Inflammatory macrophage treated with lipopolysaccharide for 1 hour (primary cell): ENCODE measurements at places on chromosomes 1 and 21.

DNA sequence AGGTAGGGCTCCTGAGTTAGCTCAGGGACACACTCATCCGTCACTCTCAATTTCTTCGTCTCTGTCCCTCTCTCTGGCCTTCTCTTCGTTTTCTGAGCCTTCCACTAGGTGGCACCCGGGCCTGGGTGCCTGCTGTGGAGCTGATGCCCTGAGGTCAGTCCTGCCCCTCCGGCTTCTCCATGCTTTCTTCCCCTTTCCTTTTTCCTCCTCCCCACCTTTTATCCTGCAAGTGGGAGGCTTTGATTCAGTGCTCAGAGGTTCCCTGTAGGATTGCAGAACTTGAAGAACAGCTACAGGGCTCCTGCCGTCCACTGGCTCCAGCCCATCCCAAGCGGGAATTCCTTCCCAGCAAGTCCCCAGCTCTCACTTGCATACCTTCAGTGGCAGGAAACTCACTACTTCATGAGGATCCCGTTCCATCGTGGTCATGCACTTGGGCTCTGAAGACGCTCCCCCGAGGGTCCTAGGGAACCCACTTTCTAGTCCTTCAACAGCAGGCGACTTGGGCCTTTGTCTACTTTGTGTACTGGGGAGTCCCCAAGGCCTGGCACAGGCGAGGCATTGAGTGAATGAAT is 45.6 kb downstream of the SRRM1 start:
- DNase-seq, result peak; percentile 72

DNA sequence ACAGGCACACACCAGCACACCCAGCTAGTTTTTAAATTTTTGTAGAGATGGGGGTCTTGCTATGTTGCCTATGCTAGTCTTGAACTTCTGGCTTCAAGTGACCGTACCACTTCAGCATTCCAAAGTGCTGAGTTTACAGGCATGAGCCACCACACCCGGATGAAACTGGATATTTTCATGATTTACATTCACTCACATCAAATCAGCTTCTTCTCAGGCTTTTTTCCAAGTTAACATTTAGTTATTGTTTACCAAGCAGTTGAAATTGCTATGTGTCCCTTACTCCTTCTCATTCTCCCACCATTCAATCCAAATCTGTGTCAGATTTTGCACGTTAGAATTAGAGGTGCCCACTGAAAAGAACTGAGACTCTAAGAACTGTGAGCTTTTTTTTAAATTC is 18.4 kb downstream of the RIT1 start:
- DNase-seq, result no peak

GRCh38 chr21:18831942-18832676 is 428.5 kb upstream of the TMPRSS15 start:
- no peak for DNase-seq

GRCh38 chr1:89603651-89604413 is 29.1 kb upstream of the LRRC8C start:
- DNase-seq, result no peak

DNA sequence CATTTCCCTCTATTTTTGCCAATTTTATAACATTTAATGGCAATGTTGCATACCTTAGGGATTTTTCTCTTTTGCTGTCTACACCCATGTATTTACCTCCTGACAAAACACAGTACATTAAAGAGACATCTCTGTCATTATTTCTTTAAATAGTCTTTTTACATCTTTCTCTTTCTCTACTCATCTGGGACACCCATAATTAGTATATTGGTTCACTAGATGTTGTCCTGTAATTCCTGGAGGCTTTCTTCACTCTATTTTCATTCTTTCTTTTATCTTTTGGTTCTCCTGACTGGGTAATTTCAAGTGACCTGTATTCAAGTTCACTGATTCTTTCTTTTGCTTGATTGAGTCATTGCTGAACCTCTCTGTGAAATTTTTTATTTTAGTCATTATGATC is 74.3 kb downstream of the FCRL5 start:
- no peak for DNase-seq

GRCh38 chr1:70486676-70487458 is 75.8 kb downstream of the CTH start:
- DNase-seq, result no peak

DNA sequence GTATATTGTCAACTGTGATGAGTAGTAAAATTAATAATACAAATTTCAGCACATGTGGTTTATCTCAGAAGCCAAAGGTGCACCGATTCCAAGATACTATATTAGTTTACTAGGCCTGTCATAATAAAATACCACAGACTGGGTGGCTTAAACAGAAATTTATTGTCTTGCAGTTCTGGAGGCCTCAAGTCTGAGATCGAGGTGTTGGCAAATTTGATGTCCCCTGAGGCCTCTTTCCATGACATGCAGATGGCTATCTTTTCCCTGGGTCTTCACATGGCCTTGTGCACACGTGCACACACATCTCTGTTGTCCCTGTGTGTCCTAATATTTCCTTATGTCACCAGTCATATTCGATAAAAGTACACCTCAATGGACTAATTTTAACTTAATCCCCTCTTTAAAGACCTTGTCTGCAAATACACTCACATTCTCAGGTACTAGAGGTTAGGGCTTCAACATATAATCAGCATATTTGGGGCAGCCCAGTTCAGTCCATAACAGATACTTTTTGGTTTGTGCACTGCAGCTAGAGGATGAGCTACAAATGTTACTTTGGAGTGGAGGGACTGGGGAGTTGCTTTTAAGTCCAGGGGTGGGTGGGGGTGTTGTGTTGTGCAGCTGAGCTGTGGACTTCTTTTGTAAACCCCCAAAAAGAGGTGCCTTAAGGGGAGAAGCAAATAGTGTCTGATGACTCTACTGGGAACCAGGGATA is 21.4 kb downstream of the TSNAX start:
- DNase-seq, result no peak

DNA sequence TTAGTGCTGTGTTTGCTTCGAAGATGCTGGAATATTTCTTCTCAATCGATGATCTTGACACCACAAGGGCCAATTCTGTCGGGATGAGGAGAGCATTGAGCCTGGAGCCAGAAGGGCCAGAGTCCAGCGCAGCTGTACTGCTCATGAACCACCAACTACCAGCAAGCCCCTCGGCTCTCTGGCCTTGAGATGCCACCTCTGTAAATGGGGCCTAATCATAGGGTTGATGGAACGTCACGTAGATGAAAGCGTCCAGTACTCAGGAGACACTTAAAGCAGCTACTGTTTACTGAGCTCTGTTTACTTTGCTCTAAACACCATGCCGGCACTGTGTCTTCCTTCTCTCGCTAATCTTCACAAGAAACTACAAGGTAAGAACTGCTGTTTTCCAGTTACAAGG is 26.3 kb downstream of the CCDC185 start:
- no peak for DNase-seq

GRCh38 chr1:75338616-75339483 is 204.7 kb downstream of the LHX8 start:
- no peak for DNase-seq

GRCh38 chr1:241391926-241392710 is 35.1 kb upstream of the RGS7 start:
- DNase-seq, result no peak

GRCh38 chr1:226633541-226634165 is 85.1 kb downstream of the STUM start:
- DNase-seq, result no peak

DNA sequence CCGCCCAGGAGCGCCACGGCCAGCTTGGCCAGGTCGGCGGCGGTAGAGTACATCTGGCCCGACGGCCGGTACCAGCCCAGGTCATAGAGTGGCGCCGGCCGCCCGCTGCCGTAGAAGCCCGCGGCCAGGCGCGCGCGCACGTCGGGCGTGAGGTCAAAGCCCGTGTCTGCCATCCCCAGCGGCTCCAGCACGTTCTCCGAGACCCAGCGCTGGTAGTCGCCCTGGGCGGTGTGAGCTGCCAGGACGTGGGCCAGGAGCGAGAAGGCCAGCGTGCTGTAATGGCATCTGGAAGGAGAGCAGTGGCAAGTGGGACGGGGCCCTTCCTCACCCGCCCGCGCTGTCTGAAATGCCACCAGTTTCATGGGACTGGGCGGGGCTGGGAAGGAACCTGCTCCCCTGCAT is 18.9 kb downstream of the LACTBL1 start:
- DNase-seq, result no peak

DNA sequence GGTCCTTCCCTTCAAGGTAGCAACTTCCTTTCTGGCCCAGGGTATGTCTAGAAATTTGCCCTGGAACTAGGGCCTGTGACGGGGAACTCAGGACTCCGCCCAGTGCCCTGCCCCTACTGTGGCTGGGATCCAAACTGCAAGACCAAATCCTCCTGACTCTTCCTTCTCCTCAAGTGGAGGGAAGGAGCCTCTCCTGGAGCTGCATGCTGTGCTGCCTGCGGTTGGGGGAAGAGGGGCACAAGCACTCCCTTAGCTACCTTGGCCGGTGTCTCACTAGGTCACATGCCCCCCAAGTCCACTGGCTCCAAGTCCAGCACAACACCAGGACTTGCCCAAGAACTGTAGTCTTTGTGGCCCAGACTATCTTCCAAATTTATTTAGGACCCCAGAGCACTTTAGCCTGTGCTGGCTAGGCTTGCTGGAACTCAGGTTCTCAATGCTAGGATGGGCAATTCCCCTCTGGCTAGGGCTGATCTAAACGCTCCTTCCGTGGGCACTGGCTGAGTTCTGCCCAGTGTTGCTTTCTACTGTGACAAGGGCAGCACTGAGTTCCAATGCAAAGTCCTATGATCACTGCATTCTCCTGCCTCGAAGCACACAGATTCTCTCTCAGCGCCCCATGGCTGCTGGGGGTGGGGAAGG is 12.2 kb downstream of the ADSS2 start:
- no peak for DNase-seq

DNA sequence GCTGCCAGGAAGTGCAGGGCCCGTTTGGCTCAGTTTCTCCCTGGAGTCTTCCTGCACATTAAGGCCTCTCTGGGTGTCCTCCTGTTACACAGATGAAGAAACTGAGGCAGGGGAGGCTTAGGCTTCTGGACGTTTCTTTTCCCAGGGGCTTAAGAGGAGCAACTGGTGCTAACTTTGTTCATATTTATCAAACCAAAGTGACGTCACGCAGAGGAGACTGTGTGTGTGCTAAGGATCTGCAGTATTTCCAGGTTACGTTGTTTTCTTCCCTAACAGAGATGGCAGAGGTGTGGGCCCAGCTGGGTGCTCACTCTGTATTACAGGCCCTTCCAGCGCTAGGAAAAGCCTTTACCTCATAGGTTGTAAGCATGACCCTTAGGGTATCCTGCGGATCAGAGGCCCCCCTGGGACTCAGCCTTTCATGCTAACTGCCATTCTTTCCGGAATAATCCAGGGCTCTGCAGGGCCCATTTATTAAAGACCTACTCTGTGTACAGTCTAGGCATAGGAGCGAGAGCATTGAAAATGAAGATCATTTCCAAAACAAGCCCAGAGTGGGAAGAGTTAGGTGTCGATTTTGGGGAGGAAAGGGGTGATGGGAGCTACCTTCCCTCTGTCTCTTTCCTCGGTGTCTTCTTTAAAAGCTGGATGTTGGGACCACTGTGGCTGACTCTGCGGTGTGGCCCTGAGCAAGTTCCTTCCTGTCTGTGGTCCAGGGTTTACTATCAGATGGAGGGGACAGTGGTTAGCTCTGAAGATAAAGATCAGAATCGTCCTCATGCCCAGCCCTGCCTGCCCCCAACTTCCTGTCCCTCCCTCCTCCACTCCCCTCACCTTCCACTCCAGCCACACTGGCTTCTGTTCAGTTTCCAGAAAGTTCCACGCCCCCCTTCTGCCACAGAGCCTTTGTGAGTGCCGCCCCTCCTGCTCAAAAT is 4.6 kb downstream of the AGTRAP start:
- DNase-seq, result no peak

- DNase-seq, result peak; percentile 42
These were observed 18.1 kb upstream of the SHE start for GRCh38 chr1:154520333-154520732.

GRCh38 chr1:232932486-232933425 is 17.7 kb upstream of the NTPCR start:
- DNase-seq, result peak; percentile 60

DNA sequence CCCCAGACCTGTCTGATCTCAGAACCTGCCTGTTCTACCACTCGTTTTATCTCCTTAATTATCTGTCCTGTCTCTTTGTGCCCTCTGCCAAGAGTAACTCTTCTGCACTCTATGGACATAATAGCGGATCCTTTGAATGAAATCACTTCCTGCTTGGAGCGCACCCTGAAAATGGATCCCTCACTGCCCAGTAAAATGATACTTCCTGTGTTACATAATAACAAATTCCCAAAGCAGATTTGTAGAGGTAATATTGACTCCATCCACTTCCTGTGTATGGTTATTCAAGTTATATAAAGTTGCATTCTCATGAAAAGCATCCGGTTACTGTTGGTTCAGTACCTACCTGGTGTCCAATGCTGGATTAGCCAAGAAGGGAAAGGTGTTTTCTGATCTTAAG is 246.0 kb downstream of the TRABD2B start:
- no peak for DNase-seq

DNA sequence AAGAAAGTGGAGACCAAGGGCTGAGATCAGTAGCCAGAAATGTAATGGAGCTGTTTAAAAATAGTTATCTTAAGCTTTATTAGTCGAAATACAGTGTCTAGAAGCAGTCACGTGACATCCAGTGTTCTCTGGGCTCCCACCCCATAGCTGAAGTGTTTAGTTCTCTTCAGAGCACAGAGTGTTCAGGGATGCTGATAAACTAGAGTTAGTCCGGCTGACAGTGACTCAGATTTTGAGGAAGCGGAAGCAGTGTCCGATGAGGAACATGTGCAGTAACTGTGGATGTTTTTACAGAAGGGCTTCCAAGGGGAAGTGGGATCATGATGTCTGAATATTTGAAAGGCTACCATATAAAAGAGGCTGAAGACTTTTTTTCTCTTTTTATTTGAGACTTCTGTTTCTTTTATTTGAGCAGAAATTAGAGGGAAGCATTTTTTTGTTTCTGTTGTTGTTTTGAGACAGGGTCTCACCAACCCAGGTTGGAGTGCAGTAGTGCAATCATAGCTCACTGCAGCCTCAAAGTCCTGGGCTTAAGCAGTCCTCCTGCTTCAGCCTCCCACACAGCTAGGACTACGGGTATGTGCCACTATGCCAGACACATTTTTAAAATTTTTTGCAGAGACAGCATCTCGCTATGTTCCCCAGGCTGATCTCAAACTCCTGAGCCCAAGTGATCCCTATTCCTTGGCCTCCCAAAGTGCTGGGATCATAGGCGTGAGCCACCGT is 124.2 kb downstream of the GALNT2 start:
- DNase-seq, result peak; percentile 90

DNA sequence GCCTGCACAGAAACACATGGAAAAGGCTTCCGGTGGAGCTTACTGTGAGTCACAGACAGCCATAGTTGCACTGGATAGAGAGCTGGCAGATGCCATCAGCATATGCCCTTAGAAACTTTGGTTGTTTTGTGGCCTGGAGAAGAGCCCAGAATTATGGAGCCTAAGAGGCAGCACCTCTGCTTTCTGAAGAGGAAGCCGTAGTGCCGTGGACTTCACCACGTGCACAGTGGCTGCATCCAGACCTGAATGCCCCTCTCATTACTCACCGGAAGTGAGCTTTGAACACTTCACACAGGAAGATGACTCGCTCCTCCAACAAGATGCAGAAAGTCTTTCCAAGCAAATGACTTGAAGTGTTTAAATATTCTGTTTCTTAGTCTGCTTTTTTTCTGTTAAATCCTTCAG is 28.4 kb downstream of the JUN start:
- DNase-seq, result peak; percentile 56
